ENCODE measurements at places on chromosomes 3 and 15. TPM values are rescaled to one million over a fixed set of nuclear protein-coding genes. Genes with fewer than 3 reads are reported as not detected.
A peak's percentile ranks its signal among the peaks of the same experiment; 100 is the strongest.

DNA sequence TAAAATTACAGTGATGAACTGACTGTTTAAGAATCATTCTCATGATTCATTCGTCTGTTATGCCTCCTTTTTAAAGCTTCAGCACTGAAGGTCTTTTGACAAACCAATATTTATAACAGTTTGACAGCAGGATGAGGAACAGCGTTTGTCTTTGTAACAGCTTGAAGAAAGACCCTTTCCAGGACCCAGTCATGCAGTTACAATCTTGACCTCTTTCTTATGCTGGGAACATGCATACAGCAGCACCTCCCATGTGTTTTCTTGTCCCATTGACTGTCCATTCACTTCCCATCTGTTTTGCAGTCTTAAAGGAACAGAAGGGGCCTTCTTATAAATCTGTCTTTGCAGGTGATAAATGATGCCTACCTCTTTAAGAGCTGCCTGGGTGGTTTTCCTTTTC is 87.2 kb downstream of the OPA1 start:
- no peaks in the 10 kb centered on the region for H3K27me3 ChIP-seq
- H3K4me1 ChIP-seq, result no peaks in the 10 kb centered on the region
- no peak for DNase-seq
- H3K27ac ChIP-seq, result no peak overlapping the region
- H3K4me3 ChIP-seq, result no peak overlapping the region

DNA sequence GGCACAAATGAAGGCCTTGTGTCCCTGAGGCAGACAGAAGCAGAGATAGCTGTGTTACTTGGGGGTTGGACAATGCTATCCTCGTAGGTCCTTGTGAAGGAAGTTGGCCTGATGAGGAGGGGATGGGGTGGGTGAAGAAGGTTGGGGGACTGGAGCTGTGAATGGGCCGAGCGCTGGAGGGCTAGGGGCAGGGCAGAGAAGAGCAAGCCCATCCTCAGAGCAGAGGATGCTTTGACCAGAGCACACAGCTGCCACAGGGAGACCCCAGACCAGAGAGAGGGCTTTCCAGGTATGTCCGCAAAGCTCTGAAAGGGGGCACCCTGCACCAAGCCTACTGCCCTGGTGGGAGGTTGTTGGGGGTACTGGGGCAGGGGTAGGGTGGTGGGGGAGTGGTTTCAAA is 5.7 kb upstream of the TBC1D2B start:
- no peaks in the 10 kb centered on the region for H3K4me1 ChIP-seq
- no peak overlapping the region for H3K27ac ChIP-seq
- no peaks in the 10 kb centered on the region for H3K36me3 ChIP-seq

Gene PLA2G4E
- 8.8 TPM for total RNA-seq

DNA sequence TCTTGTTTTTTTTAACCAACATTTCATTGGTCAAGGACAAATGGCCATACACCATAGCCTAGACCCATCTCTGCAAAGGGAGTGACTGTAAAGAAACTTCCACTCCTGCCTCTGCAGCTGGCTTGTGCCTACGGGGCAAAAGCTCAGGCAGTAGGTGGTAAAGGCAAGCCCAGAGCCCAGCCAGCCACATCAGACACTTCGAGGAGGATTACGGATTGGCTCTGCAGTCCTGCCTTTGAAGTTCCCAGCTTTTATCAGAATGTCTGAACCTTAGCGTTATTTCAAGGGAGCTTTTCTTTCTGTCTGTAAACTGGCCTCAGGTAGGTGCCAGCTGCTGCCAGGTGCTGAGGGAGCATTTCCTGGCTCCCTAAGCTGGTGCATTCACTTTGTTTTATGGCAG is 15.6 kb downstream of the ZNF710 start:
- H3K27me3 ChIP-seq, result no peaks in the 10 kb centered on the region
- H3K4me3 ChIP-seq, result no peak overlapping the region
- DNase-seq, result no peak
- H3K4me1 ChIP-seq, result peaks cover 25% of the 10 kb centered on the region
- no peaks in the 10 kb centered on the region for H3K36me3 ChIP-seq

GRCh38 chr15:85000189-85000864 is 18.7 kb downstream of the PDE8A start:
- no peaks in the 10 kb centered on the region for H3K27me3 ChIP-seq
- peaks cover 40% of the 10 kb centered on the region for H3K4me1 ChIP-seq
- no peaks in the 10 kb centered on the region for H3K36me3 ChIP-seq
- no peak for DNase-seq
- H3K27ac ChIP-seq, result peak overlapping the region; percentile 63

DNA sequence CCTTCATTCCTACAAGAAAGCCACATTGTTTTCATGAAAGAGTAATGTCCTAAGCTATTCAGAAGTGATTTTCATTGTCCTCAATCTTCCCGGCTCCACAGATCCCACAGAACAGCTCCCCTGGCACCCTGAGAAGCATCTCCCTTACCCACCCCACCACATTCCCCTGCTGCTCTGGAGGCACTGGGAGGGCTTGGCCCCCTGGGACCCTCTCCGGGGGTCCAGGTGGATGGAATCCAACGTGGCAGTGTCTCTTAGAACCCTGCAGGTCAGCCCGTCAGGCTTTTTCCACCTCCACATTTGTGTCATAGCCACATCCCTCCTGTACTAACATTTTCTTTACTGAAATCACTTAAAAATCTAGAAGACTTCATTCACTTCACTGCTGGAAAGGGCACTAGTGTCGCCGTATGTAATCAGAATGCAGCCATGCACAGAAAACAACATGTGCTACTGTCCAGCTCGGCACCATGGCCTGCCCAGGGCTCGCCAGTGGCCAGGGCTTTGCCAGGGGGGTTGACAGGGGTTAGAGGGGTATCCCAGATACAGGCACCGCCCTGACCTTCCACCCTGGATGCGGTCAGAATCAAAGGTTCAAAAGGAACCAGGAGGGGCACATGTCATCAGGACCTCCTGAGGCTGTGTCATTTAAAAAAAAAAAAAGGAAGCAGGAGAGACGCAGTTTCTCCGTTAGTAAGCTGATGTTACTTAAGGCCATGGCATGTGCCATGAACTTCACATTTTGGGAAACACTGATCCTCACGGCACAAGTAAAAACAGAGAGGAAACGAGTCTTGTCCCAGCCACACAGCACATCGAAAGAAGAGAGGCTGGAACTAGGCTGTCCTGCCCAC is 106.3 kb downstream of the LSM3 start:
- no peak overlapping the region for H3K27ac ChIP-seq
- no peak for DNase-seq
- H3K36me3 ChIP-seq, result no peaks in the 10 kb centered on the region
- H3K27me3 ChIP-seq, result no peaks in the 10 kb centered on the region
- H3K4me1 ChIP-seq, result peaks cover 11% of the 10 kb centered on the region
- H3K4me3 ChIP-seq, result no peak overlapping the region

Gene NR2F2
- total RNA-seq, result 39.8 TPM

GRCh38 chr3:127775398-127776109 is 46.8 kb downstream of the MGLL start:
- H3K4me1 ChIP-seq, result peaks cover 25% of the 10 kb centered on the region
- H3K27me3 ChIP-seq, result no peaks in the 10 kb centered on the region
- no peaks in the 10 kb centered on the region for H3K36me3 ChIP-seq
- no peak for DNase-seq
- no peak overlapping the region for H3K4me3 ChIP-seq
- H3K27ac ChIP-seq, result peak overlapping the region; percentile 31

DNA sequence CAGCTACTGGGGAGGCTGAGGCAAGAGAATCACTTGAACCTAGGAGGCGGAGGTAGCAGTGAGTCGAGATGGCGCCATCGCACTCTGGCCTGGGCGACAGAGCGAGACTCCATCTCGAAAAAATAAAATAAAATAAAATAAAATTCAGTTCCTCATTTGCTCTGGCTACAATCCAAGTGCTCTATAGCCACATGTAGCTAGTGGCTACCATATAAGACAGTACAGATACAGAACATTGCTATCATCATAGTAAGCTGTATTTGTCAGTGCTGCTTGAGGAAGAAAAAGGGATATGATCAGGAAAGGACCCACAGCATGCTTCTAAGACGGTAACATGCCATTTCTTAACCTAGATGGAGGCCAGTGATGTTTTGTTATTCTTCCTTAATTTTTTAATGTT is 88.7 kb upstream of the CDAN1 start:
- DNase-seq, result no peak
- no peaks in the 10 kb centered on the region for H3K36me3 ChIP-seq
- no peak overlapping the region for H3K27ac ChIP-seq
- no peak overlapping the region for H3K4me3 ChIP-seq

GRCh38 chr3:184260724-184261269 is 556 bp downstream of the CAMK2N2 start:
- no peak overlapping the region for H3K27ac ChIP-seq
- no peak for DNase-seq
- peaks cover 24% of the 10 kb centered on the region for H3K4me1 ChIP-seq
- no peaks in the 10 kb centered on the region for H3K36me3 ChIP-seq
- peaks cover 9% of the 10 kb centered on the region for H3K27me3 ChIP-seq

DNA sequence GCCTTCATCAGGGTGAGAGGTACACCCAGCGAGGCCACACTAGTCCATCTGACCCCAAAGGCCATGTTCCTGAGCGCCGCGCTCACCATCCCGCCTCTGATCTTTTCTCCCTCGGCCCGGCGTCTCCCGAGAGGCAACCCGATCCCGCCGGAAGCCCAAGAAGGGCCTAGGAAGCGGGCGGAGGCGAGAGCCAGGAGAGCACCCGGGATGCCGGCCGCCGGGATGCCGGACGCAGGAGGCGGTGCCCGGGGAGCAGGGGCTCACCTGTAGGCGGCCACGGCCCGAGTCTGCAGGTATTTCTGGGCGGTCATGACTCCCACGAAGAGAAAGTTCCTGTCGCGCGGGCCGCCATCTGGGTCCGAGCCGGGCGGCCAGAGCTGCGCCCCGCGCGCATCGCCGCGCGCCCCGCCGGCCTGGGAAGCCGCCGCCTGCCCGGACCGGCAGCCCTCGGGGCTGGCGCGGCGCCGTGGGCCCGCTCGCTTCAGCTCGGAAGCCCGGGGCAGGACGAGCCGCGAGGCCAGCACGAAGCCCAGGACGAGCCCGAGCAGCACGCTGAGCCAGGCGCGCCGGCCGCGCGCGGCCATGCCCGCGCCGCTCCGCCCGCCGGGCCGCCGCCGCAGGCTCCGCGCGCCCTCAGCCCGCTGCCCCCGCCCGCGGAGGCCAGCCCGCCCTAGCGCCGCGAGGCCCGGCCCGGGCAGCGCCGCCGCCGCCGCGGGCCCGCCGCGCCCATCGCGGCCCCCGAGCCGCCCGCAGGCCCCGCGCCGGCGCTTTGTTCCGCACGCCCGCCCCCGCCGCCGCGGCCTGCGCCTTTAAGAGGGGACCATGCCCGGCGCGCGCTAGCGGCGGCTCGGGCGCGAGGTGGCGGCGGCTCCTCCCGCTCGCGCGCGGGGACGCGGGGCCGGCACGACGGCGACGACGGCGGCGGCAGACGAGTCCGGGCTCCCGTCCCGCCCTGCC is 697 bp downstream of the CHSY1 start:
- H3K27me3 ChIP-seq, result no peaks in the 10 kb centered on the region
- no peak for DNase-seq
- peak overlapping the region; percentile 95 for H3K4me3 ChIP-seq
- no peaks in the 10 kb centered on the region for H3K36me3 ChIP-seq
- peaks cover 57% of the 10 kb centered on the region for H3K4me1 ChIP-seq

GRCh38 chr3:73563896-73564582 is 60.7 kb downstream of the PDZRN3 start:
- DNase-seq, result no peak
- no peaks in the 10 kb centered on the region for H3K27me3 ChIP-seq
- no peaks in the 10 kb centered on the region for H3K36me3 ChIP-seq
- H3K27ac ChIP-seq, result no peak overlapping the region

GRCh38 chr15:89792106-89792805 is 16.1 kb downstream of the MESP2 start:
- no peaks in the 10 kb centered on the region for H3K4me1 ChIP-seq
- no peaks in the 10 kb centered on the region for H3K27me3 ChIP-seq
- no peak overlapping the region for H3K4me3 ChIP-seq
- DNase-seq, result no peak
- no peak overlapping the region for H3K27ac ChIP-seq
